ENCODE measurements at places on chromosomes 1 and 21.

- DNase-seq: no peak
These were observed 82.2 kb upstream of the SLFNL1 start for GRCh38 chr1:41103766-41104165.

DNA sequence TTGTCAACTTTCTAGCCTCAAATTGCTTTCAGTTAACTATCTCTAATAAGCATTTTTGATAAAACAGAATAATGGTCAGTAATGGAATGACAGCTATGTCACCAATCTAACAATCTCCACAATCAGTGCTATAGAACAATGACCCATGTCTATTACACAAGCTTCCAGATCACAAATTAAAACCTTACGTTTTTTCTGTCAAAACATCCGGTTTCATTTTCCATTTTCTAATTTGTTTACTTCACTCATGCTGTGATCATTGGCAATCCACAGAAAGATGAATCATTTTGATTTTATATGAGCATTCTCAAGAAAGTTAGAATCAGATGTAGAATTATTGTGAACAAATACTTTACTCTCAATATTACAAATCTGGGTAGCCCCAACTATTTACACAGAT is 80.3 kb downstream of the KCNT2 start:
- DNase-seq: no peak

DNA sequence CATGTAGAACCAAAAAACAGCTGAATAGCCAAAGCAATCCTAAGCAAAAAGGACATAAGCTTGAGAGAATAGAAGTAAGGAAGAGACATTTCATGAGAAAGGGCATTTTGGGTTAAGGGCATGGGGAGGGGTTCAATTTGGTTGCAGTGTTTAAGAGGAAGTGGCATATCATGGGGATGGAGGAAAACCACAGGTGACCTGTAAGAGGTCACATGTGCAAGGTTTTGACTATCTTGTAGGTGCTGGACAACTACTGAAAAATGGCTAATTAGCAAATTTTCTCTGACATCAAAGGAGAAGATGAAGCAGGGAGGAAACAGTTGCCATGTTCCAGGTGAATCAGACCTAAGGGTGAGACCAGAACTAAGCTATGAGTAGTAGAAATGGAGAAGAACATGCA is 31.3 kb upstream of the ROR1 start:
- DNase-seq: no peak

GRCh38 chr1:111747282-111747734 is 8.1 kb upstream of the INKA2 start:
- DNase-seq: peak; percentile 79

DNA sequence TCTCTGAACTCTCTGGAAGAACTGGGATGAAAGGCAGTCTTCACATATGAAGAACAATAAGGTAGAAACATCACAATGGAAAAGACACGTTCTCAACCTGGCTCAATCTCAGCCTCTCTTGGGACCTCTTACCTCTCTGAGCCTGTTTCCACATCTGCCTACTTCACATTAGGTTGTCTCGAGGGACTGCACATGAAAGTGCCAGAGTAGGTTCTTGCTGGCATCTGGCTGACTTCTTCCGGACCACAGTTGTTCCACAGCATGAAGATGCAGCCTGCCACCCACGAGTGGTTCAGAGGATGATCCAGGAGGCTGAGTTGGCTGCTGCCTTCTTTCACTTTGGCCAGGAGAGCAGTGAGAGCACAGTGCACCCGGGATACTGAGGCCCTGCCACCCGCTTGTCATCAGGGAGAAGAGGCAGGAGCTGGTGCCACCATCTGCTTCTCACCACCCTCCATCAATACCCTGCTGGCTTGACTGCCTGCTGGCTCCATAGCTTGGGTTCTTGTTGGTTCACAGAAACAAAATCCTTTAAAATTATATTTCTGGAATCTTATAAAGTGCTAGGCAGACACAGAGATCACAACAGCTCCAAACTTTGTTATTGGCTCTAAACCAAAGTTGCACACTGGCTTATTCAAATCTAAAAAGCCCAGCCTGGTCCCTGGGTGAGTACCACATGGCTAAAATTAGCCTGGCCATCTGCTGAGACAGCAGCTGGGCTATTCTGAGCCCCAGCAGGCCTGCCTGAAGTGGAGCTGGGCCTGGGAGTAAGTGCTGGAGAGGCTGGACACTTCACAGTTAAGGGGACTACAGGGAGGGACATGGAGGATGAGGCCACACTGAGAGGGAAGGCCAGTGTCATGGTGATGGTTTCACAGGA is 46.9 kb upstream of the LIN9 start:
- DNase-seq: no peak

GRCh38 chr1:91092503-91092902 is 70.7 kb upstream of the ZNF644 start:
- DNase-seq: no peak

- DNase-seq: no peak
These were observed 595.3 kb downstream of the PTPRU start for GRCh38 chr1:29831500-29832117.

DNA sequence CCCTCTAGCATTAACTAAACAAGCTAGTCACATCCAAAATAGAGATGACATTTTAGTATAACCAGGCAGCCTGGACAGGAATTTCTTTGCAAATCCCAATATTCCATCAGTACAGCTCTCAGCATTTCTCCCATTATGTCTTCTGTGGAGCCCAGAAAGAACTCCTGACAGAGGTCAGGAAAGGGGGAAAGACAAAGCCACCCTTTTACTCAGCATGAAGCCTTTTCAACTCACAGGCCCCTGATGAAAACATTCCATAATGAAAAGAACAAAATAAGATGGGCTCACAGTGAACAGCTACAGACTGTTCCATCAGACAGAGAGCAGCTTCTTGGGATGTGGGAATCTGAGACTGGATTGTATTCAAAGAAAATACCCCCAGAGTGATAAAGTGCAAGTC is 80.6 kb downstream of the TEX35 start:
- no peak for DNase-seq

GRCh38 chr1:203926025-203926540 is 64.7 kb downstream of the SNRPE start:
- no peak for DNase-seq

DNA sequence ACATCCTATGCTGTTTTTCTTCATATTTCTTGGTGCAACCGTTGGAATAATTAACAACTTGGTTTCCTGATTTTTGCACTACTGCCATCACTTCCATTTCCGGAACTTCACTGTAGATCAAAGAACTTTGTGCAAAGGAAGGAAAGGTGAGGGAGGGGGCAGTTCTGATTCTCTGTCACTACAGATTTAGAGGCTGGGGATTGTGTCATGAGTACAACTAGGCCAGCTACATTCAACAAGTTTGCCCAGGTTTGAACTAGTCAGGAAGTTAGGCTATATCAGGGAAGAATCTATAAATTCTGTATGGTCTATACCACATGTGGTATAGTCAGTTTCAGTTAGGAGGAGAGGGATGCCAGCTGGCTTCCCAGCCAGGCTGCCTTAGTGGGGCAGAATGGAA is 84.2 kb downstream of the RGL1 start:
- no peak for DNase-seq

GRCh38 chr21:32184065-32184464 is 94.8 kb downstream of the MIS18A start:
- no peak for DNase-seq

DNA sequence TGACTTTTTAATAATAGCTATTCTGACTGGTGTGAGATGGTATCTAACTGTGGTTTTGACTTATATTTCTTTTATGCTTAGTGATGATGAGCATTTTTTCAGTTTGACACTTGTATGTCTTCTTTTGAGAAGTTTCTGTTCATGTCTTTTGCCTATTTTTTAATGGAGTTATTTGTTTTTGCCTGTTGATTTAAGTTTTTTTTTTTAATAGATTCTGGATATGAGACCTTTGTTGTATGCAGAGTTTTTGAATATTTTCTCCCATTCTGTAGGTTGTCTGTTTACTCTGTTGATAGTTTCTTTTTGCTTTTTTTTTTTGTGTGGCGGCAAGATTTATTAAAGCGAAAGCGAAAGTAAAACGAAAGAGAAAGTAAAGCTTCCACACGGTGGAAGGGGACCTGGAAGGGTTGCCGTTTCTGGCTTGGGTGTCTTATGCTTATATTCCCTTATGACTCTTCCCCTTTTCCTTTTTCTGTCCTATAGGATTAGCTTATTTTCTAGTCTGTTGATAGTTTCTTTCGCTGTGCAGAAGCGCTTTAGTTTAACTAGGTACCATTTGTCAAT is 67.6 kb downstream of the TBX19 start:
- peak; percentile 15 for DNase-seq

DNA sequence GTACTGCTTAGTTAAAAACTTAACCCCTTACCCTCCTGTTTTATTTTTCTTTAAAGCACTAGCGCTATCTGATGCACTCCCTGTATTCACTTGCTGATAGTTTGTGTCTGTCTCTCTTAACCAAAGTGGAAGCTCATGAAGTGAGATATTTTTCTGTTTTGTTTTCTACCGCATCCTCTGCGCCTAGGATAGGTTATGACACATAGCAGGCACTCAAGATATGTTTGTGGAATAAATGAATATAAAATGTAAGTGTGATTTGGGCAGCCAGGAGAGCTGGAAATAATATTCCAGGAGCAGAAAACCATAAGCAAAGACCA is 49.0 kb upstream of the MRPS6 start:
- DNase-seq: no peak

- no peak for DNase-seq
These were observed 26.5 kb downstream of the BCL9 start for GRCh38 chr1:147567594-147568381.

- DNase-seq: no peak
These were observed 41.3 kb upstream of the RAB3GAP2 start for GRCh38 chr1:220313576-220313975.

- DNase-seq: no peak
These were observed 4.5 kb downstream of the FBXO2 start for GRCh38 chr1:11649624-11650330.

DNA sequence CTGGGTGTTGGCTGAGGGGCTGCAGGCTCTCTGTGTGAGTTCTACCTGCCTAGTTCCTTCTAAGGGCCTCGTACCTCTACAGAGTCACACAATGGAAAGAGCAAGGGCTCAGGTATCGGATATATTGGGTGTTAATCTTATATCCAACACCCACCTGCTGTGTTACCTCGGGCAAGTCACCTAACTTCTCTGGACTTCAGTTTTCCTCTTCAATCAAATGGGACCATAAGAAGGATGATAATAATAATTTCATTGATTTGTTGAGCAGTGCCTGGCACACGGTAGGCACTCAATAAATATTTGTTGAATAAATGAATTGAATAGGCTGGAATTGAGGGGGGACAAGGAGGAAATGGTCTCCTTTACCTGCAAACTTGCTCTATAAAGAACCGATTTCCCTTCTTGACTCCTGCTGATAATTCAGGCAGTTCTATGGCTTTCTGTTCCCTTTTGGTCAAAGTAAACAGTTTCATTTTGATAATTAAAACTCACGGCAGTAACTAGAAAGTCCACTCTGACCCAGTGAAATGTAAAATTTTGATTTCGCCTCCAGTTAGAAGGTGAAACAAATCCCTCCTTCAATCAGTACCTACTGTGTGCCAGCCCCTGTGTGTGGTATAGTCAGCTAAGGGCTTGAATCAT is 16.5 kb upstream of the MAN1C1 start:
- no peak for DNase-seq

GRCh38 chr1:65719391-65719790 is 73.3 kb upstream of the PDE4B start:
- DNase-seq: no peak

DNA sequence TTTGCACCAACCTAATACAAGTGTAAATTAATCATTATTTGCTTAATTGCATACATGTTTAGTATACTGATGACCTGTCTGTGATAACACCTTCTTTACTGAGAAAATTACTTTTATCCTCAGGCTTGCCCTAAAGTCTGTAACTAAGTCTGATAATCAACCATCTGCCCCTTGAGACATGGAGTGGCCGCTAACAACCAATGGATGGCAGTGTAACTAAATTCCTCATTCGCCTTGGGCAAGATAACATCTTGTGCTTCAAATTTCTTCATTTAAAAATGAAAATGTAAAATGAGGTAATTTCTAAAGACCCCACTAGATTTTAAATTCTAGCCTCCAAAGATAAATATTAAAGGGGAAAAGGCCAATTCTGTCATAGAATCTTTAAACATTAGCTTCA is 85.1 kb downstream of the ENAH start:
- DNase-seq: no peak

DNA sequence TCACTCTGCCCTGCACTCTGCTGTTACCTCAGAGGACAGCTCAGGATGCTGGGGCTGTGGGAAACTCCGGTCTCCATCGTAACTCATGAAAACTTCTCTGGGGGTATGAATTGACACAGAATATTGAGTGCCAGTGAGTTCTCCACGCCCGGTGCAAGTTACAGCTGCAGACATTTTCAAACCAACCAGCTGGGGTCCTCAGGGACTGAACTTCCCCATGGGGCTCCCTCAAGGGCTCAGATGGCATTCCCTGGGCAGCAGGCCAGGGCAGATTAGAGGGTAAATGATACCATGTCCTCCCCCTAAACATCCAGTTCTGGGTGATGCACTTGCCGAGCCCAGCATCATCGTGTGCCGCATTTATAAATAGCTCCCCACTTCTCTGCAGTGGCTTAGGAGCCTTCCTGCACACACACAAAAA is 27.8 kb upstream of the CCSAP start:
- no peak for DNase-seq

DNA sequence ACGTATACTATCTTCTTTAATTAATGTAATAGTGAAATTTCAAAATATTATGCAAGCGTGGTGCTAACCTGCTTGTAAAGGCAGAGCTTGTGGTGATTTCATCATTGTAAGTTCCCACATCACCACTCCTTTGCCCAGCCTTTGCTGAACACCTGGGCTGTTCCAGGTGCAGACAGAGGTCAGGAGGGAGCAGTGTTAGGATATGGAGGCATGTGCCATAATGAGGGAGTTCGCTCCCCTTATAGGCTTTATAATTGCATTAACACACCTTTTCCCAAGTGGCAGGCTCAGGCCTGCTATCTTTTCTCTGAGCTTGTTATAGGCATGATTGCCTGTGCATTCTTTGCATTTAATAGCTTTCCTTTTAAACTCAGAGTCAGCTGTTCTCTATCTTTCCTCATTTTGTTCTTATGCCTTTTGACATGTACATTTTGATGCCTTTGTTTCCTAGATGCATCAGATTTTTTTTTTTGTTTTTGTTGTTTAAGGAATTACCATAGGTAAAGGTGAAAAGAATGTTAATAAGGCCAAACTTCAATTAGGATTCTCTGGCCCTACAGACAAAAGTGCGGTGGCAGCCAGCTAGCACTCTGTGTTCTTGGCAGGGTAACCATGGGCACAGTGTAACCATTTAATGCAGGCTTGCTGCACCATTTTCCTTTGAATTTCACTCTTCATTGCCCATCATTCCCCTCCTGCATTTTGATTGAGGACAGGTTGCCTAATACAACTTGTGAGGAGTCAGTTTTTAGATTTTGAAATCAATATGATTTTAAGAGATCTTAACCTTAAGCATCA is 12.6 kb downstream of the NPL start:
- DNase-seq: no peak

GRCh38 chr1:226875641-226876295 is 5.4 kb downstream of the PSEN2 start:
- DNase-seq: no peak

DNA sequence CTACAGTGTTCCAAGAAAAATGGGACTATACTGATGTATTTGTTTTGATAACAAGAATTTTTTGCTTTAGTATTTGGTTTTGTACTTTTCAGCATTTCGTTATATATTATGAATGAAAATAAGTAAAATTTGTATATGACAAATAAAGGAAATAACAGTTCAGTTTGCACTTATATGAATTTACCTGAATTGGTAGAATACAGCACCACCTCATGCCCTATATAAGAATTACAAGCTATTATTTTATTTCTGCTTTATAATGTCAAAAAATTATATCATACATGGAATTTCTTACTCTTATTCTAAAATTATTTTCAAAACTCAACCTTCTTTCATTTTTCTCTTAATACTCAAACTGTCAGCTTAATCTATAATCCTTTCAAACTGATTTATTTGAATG is 14.6 kb downstream of the EFCAB7 start:
- DNase-seq: no peak

- DNase-seq: peak; percentile 13
These were observed 86.1 kb upstream of the VAV3 start for GRCh38 chr1:108050911-108051629.
